Right lobe of liver (tissue), 6 donors: ENCODE measurements at places on chromosomes 12 and 14.

DNA sequence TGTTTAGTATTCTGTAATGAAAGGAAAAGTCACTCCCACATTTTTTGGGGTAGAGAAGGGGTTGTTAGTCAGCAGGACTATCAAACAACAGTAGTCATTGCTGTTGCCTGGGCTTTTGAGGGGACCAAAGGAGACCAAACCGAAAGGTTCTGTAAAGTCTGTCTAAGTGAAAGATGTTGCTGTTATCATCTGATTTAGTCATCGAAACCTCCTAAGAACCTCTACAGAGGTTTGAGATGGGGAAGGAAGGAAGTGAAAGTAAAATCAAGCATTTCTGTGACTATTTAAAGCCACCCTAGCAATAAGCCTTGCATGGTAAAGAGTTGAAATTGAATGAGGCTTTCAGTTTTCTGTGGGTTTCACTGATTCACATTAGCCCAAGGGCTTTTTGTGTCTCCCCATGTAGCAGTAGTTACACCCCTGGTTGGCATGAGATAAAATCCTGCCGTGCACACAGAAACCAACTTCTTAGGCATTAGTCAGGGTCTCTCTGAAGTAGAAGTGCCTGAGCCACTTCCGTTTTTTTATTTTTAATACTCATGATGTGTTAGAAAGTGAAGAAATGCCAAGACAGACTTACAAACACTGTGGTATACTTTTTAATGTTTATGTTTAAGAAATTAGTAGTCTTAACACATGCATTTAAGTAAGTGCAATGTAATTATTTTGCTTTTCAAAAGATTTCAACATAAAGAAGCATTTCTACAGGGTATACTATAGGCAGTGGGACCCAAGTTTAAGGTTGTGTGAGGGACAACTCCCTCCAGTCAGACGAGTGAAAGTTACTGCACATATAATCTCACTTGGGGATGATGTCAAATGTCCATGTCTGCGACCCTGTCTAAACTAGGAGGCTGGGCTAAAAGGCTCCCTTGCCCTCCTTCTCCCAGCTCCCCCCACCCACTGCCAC, 50.4 kb downstream of the DYRK2 start:
- DNase-seq, result no peak

GRCh38 chr14:41739203-41739602, 132.5 kb downstream of the LRFN5 start:
- no peak for DNase-seq

- no peak for DNase-seq
These were observed 122.8 kb downstream of the AACS start for GRCh38 chr12:125187780-125188741.

- no peak for DNase-seq
These were observed 219.4 kb downstream of the CNTN1 start for GRCh38 chr12:40911676-40912075.

DNA sequence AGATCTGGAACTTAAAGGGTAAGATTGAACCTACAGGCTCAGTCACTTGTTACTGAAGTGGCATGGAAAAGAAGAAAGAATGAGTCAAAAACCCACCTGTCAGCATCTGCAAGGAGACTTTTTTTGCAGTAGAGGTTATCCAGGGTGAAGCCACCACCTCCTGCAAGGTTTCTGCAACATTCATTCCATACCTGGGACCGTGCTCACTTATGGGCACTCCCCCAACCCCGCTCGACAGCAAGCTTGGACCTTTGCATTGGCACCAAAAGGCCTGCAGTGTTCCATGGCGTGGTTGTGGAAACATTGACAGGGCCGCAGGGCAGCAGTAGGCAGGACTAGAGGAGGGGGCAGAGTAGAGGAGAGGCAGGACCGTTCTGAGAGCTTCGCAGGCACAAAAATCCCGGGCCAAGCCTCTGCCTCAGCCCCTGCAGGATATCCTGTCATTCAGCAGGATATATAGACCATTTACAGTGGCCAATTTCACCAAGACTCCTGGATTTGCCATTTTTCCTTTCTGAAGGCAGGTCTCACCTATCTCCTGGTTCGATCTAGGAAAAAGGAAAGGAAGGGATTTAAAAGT, at the start of gene STAB2:
Gene STAB2 (plus strand): TSS at position 483 of the 580 bp plus-strand sequence. CDS start 204 bp downstream, outside the sequence.
- no peak for DNase-seq

GRCh38 chr14:64474698-64475097, 9.4 kb downstream of the AKAP5 start:
- DNase-seq, result no peak

GRCh38 chr14:105890474-105891220, 364.3 kb downstream of the TMEM121 start:
- peak; percentile 37 for DNase-seq

GRCh38 chr14:22303589-22304195, 285.3 kb downstream of the DAD1 start:
- no peak for DNase-seq

GRCh38 chr12:111600205-111600642, 1.1 kb upstream of the ATXN2 start:
- DNase-seq, result no peak

- no peak for DNase-seq
These were observed 619.3 kb downstream of the SNAPC1 start for GRCh38 chr14:62381311-62382070.

DNA sequence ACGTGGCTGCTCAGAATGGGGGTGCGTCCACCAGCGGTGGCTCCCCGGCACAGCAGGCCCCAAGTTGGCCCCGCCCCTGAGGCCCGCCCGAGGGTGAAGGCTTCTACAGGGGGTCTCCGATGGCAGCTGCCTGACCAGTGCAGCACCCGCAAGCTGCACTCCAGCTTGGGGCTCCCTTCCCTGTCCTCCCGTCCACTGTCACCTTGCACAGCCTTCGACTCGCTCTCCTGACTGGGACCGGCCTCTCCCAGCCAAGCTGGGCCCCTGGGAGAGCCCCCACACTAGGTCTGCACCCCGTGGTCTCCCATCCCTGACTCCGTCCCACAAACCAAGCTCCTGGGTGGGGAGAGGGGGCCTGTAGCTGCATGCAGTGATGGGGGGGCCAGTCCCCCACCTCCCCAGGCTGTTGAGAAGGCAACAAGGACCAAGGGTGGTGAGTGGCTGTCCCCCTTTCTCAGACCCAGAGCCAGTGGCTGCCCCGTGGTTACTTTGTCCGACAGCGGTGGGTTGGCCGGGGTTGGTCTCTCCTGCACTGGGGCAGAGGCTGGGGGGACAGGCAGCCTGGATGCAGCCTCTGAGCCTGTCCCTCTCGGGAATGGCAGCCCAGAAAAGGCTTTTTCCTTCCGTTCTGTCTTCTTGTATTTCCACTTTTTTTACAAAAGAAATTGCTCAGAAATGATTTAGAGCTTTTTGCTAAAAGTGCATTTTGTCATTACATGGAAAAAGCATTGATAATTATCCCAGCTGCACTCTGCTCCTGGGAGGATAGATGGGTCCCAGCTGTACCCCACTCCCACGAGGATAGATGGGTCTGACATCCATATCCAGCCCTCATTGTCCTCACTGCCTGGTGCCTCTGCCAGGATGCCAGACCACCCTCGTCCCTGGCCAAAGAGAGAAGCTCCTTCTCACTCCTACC, 217.0 kb downstream of the KIF26A start:
- no peak for DNase-seq
